ENCODE measurements at places on chromosomes 12 and 14.

GRCh38 chr14:74924061-74924460, 1.0 kb upstream of the RPS6KL1 start:
- no peak for DNase-seq

- no peak for DNase-seq
These were observed 13.6 kb downstream of the SFSWAP start for GRCh38 chr12:131724534-131724933.

- no peak for DNase-seq
These were observed 17.4 kb upstream of the ZDHHC17 start for GRCh38 chr12:76746516-76746915.

DNA sequence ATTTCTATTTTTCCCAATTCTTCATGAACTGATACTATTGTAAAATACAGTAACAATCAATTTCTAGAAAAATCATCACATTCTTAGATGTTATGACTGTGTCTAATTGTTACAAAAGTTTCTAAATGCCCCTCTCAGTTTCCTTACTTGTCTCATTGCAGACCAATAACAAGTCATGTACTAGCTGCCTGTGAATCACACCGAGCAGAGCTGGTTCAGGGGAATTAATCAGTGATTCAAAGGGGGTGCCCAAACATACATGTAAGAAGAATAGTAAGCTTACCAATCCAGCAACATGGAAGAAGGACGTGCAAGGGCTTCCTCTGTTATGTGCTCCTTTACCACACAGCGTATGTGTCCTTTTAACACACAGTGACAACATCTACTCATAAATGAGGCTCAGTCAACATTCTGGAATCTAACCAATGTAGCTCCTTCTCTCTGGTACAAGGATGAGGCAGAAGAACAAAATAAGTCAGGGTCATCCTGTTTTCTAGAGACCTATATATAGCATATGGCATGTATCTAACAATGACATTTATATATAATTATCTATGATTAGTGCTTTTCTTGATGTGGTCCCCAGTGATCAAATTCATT, 126.4 kb downstream of the SCN8A start:
- DNase-seq, result no peak

DNA sequence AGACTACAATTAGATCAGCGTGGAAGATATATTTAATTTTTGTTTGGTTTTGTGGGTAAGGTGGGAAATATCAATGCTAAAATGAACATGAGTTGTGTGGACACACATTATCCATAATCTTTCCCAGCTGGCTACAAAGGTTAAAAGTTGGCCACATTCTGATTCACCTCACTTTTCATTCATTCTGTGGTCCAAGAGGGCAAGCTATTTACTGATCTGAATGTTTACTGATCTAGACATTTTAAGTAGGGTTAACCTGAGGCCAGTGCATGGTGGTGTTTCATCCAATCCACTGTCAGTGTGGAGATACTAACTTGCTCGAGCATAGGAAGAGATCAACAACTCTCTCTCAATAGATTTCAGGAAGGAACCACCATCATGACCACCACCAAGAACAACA, 71.6 kb downstream of the DCAF5 start:
- DNase-seq, result no peak

- DNase-seq, result peak; percentile 61
These were observed 446 bp downstream of the PPP1R12A start for GRCh38 chr12:79934281-79935020.

GRCh38 chr14:99571303-99571986, 32.6 kb downstream of the CCDC85C start:
- no peak for DNase-seq

GRCh38 chr12:992647-993046, 1.6 kb downstream of the ERC1 start:
- no peak for DNase-seq

DNA sequence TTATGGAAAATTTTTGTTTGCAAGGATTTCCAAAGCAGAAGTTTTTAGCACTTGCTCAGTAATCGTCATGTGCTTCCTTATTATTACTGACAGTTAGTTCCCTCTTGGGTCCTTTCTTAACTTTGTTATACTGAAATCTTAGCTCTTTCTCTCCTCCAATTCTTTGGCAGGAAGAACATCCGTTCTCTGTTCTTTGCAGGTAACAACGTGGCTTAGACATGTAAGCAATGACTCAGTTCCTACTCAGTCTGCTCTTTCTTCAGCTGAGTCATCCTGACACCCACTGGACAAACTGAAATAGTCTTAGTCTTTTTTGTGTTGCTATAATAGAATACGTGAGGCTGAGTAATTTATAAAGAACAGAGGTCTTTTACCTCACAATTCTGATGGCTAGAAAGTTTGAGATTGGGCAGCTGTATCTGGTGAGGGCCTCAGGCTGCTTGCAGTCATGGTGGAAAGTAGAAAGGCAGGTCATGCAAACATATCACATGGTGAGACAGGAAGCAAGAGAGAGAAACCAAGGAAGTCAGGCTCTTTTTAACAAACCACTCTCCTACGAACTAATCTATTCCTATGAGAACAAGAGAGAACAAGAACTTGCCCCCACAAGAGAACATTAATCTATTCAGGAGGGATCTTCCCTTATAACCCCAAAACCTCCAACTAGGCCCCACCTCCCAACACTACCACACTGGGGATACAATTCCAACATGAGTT, 49.2 kb downstream of the TESPA1 start:
- DNase-seq, result no peak

DNA sequence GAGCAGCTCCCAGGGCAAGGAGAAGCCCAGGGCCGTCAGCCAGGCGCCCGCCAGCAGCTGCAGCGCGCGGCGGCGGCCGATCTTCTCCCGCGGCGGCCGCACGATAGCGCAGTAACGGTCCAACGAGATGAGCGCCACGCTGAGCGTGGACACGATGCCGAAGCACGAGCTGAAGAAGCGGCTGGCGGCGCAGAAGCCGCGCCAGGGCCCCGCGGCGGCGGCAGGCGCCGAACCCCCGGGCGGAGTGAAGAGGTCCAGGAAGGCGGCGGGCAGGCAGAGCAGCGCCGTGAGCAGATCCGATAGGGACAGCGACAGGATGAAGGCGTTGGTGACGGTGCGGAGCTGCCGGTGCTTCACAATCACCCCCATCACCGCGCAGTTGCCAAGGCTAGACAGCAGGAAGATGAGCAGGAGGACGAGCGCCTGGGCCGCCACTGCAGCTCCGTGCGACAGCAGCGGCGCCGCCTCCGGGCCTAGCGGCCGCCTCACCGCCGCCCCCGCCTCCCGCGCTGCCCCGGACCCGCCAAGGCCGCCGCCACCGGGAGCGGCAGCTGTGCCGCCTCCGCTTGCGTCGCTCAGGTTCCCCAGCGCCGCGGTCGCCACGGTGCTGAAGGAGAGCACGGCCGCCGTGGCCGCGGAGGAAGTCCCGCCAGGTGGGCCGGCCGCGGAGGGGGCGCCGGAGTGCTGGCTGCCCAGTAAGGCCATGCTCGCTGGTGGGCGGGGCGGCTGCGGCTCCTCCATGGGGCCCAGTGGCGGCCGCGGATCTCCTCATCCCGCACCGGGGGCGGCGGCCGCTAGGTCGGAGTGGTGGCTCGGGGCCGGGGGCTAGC, 479 bp downstream of the GPR135 start:
- DNase-seq, result peak; percentile 32

DNA sequence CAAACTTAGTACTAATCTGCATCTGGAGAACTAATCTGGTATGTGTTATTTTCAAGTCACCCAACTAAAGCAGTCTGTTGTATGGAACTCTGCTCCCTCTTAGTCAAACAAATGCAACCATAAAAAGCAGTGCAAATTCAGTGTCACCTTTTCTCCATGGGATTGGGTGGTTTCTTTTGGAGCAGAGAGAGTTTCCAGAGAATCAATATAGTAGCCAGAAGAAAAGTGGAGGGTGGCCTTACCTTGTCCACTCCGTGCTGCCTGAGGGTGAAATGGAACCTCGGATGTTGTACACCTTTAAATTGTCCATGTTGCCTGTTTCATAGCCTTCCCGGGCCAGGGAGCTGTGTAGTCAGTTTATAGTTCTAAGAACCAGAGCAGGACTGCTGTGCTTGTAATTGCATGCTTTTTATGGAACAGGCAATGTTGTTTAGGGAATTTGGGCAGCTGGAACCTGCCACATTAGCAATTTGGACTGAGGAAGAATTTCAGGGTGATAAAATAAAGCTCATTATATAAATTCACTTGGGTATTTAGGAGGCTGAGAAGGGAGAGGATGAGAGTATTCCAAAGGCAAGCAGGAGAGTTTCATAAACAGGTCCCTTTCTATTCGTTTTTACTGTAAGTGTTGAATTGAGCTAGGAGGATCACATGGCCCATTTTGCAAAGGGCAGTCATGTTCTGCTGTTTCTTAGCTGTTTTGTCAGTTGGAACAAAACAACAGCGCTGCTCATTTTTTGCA, 60.5 kb downstream of the CRADD start:
- no peak for DNase-seq

DNA sequence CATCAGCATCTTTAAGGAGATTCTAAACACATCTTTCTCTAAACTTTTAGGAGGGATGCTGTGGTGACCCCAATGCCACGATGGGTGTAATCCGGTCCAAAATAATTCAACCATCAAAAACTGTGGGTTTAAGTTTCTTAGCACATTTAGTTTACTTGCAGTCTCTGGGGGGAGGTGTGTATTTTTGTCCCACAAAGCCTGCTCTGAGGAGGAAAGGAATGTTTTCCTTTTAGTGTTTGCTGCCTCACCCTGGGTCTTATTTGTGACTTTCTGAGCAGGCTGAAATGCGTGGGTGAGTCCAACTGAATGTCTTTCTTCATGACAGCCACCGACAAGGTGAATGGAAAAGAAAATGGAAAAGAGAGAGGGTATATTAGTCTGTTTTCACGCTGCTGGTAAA, 1324.7 kb downstream of the AACS start:
- no peak for DNase-seq

- no peak for DNase-seq
These were observed 123.7 kb upstream of the TMTC1 start for GRCh38 chr12:29907461-29907860.

All from right renal cortex interstitium (tissue), 3 donors.